ENCODE measurements at places on chromosomes 6 and 20. TPM values are rescaled to one million over a fixed set of nuclear protein-coding genes. Genes with fewer than 3 reads are reported as not detected.

DNA sequence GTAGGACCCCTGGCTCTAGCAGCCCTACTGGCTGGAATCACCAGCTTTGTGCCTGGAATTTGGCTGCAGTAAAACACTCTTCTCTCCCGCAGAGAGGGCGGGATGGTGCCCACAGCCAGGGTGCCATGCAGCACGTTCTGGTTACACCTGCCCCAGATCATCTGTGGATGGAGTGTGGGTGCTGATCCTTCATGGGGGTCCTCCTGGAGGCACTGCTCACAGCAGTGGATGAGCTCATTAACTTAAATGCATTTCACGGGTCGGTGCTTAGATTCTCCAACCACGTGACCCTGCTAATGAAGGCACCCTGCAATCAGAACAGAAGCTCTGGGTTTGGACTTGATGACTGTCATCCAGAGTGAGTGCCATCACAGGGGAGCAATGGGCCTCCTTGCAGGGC, 138.6 kb upstream of the AFDN start:
- no peak for DNase-seq

GRCh38 chr6:158780246-158780884, 38.8 kb downstream of the EZR start:
- DNase-seq: no peak

DNA sequence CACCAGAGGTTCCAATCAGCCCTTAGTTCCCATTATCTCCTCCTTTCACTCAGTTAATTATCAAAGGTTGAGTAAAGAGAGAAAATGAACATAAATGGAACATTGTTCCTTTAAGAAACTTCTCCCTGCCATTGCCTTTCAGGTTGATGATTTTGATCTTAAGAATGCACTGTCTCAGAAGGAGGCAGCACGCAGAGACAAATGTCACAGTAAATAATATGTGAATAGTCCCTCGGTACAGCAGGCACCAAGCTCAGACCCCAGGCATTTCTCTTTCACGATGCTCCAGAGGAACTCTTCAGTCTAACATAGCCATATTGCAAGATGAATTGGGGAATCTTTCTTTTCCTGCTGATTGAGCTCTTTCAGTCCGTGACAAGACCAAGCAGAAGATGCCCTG, 435.3 kb upstream of the SPTLC3 start:
- DNase-seq: no peak

GRCh38 chr6:15387118-15387517, 141.2 kb downstream of the JARID2 start:
- no peak for DNase-seq

GRCh38 chr6:21284166-21284565, 309.4 kb upstream of the SOX4 start:
- no peak for DNase-seq

DNA sequence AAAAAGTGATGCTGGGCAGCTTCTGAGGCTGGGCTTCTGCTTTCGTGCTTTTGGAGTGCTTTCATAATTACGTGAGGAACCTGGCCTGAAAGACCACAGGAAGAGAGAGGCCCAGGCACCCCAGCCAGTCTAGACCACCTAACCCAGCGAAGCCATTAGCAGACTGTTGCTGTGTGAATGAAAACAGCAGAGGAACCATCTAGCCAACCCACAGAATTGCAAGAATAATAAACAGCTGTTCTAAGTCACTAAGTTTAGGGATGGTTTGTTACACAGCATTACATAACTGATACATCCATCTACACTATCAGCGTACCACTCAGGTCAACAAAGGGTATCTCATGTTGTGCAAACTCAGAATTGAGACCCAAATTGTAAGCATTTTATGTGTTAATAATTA, 34.5 kb downstream of the FGD2 start:
- no peak for DNase-seq

GRCh38 chr6:15344831-15345230, 99.0 kb downstream of the JARID2 start:
- no peak for DNase-seq

DNA sequence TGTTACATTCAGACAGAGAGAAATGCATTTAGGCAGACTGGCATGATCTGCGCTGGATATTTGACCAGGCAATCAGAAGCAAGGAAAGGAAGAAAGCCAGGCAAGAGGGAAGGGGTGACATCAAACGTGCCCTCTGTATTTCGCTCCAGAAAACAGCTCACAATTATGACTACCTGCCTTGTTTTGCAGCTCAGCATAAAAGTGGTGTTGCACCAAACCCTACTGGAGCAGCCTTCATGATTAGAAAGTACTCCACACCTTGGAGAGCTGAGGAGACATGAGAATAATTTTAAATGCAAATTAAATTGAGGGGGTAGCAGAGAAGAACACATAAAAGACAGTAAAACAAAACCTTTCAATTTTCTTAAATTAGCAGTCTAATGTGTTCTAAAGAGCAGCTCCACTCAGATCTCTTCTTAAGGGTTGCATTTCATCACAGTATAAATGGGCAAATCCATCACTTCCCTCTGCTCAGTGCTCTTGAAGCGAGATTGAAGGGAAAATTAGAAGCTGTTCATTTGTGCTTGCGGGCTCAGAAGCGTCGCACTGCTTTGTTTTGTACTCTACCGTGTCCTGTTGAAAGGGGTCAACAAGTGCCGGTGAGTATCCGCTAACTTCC, at the start of gene PHACTR1:
PHACTR1 (plus strand) TSS at position 470 of the 619 bp plus-strand sequence.
- no peak for DNase-seq

GRCh38 chr6:163698086-163698485, 283.6 kb downstream of the QKI start:
- DNase-seq: no peak

GRCh38 chr20:63695424-63696305, 787 bp upstream of the TNFRSF6B start:
- DNase-seq: peak; percentile 45

- no peak for DNase-seq
These were observed 48.1 kb upstream of the SMLR1 start for GRCh38 chr6:130778946-130779657.

DNA sequence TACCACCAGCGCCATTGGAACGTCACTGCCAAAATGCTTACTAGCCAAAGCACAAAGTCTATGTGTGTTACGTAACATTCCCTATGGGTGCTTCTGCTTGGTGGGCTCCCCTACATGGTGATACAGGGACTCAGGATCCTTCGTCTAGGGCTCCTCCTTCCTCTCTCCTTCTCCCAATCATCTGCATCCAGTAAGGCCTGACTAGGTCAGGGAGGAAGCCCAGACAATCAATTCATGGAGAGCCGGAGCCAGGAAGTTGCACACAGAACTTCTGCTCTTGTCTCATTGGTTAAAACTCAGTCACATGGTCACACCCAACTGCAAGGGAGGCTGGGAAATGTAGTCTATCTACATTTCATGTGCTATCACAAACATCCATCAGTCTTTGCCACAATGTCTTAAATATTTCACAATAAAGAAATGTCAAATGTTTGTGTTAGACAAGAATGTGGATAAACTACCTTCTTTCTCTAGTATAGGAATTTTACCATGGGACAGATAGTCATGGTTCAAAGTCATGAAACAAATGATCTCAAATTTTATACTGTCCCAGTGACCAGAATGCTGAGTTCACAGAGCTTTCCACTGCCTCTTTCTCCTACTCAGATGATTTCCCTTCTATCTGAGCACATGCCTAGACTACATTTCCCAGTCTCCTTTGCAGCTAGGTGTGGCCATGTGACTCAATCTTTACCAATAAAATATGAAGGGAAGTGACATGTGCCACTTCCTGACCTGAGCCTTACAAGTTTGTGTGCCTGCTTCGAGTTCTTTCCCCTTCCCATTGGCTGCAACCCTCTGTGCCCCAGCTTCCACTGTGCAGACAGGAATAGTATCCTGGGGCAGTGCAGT, 9.3 kb upstream of the KCNK15 start:
- DNase-seq: peak; percentile 96

DNA sequence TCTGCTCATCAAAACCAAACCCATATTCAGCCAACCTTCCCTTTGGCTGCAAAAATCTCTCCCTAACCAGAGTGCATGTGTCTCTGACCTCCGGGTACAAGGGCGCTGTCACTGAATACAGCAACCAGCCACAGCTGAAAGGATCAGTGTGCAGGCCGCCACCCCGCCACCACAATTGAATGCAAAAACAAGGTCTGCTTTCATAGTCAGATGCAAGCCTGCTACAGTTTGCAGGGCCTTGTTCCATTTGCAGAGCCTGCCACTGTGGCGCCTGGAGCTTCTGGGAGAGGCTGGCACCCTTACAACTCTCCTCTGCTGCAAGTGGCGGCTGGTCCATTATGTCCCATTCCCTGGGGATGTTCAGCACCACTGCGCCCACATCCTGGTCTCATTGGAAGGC, 23.5 kb downstream of the MDGA1 start:
- DNase-seq: no peak

DNA sequence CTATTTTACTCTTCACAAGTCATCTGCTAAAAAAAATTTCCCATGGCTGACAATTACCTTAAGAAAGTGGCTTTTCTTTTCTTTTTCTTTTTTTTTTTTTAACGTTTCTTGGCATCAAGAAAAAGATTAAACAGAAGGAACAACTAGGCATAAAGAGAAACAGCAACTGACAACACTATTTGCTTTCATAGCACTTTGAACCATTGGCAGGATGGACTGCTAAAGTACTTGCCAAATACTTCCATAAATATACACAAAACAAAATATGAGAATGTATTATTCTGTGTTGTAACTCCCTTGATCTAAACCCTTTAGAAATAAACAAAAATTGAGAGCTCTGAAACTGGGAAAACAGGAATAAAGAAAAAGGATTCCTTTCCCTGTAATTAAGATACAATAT, 20.0 kb upstream of the PLN start:
- no peak for DNase-seq

GRCh38 chr6:35496841-35497570, at the start of gene TEAD3:
Gene TEAD3 (minus strand): TSS chr6:35497079.
- peak; percentile 88 for DNase-seq

GRCh38 chr20:3436864-3437574, 29.6 kb upstream of the DNAAF9 start:
- peak; percentile 15 for DNase-seq

- no peak for DNase-seq
These were observed 40.3 kb upstream of the C20orf144 start for GRCh38 chr20:33621717-33622400.

GRCh38 chr20:51906679-51907078, 104.4 kb upstream of the SALL4 start:
- no peak for DNase-seq

DNA sequence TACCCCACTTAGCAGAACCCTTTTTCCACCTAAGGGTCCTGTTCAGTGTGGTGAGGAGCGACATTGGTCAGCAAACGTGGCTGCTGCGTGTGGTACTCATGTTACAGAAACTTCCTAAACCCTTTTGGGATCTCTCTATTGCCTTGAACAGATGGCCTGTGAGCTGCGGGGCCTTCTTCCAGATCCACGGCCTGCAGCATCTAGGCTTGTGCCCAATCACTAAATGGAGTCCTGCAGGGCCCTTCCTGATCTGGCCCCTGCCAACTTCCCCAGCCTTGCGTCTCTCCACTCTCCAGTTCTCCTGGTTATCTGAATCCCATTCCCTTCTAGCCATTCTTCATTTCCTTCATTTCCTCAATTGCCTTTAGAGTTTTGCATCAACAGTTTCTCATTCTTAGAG, 85.6 kb downstream of the PDE7B start:
- no peak for DNase-seq

DNA sequence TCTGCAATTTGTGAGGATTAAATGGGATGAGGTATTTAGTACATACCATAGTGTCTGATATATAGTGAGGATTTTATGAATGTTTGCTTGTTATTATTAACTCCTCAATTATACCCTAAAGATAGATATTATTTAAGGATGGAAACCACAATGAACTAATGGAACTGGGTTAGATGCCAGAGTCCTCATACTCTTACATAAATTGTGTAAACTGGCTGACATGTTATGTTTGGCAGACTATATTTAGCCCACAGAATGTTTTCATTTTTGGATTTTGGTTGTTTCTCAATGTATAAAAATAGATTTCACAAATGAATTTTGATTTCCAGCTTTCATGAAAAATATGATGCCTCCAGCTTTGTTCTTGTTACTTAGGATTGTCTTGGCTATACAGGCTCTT, 37.6 kb downstream of the HTR1B start:
- no peak for DNase-seq

DNA sequence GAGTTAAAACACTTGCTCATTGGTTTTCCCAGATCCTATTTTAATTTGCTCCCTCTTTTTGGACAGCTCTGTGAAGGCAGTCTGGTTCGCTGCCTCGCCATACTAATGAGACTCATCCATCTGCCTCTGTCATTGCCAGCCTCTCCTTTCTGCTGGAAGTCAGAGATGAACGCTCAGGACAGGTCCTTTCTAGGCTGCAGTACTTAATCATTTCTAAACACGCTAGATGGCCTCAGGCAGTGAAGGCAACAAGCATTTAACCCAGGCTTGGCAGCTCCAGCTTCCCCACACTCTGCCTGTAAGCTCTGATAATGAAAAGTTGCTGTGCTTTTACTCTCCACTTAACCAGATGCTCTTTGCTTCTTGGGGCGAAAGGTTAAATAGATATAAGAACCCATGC, 286.7 kb upstream of the POU3F2 start:
- no peak for DNase-seq

DNA sequence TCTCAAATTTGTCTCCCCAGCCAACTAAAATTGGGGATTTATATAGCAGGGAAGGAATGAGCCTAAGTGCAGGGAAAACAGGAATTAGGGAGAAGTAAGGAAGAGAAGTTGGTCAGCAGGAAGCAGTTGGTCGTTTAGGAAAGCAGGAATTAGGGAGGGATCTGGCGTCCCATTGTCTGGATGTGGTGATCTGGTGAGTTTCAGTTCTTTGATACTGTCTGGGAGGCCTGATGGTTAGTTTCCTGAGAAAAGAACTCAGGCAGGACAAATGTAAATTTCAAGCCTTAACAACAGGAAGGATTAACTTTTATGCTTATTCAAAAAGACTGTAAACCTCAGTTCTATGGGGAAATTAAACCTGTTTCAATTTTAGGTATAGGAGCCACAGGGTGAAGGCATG, 116.2 kb upstream of the PRL start:
- no peak for DNase-seq

DNA sequence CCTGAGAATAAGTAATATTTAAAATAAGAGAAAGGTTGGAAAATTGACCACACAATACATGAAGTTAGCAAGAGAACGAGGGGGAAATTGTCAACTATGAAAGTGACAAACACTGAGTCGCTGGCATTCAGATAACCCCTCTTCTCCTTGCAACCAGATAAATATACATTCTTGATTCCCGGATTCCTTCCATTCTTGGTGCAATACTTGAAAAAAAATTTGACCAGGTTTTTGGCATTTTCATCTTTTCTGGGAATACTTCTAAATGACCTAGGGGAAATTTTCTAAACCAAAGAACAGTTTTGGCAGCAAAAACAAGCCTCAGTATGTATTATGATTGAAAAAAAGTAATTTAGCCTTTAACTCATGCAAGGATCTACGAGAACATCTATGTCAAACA, 164.0 kb downstream of the PDE7B start:
- no peak for DNase-seq

- DNase-seq: no peak
These were observed 45.2 kb downstream of the AKIRIN2 start for GRCh38 chr6:87656857-87657256.

GRCh38 chr20:8089668-8090067, 42.4 kb upstream of the PLCB1 start:
- no peak for DNase-seq

The GRM1 gene
- total RNA-seq: not detected

The SPATS1 gene
- not detected for total RNA-seq

The BCKDHB gene
- total RNA-seq: 28.0 TPM

The ENPP1 gene
- total RNA-seq: 4.6 TPM

The ELOVL2 gene
- total RNA-seq: not detected

The OR12D3 gene
- total RNA-seq: not detected

The DZANK1 gene
- total RNA-seq: 9.6 TPM

The MOG gene
- not detected for total RNA-seq

The STK38 gene
- 30.8 TPM for total RNA-seq

The MAFB gene
- 0.88 TPM for total RNA-seq

All from Caco-2 (cell line).